ENCODE measurements at places on chromosomes 16 and 17. TPM values are rescaled to one million over a fixed set of nuclear protein-coding genes. Genes with fewer than 3 reads are reported as not detected.

DNA sequence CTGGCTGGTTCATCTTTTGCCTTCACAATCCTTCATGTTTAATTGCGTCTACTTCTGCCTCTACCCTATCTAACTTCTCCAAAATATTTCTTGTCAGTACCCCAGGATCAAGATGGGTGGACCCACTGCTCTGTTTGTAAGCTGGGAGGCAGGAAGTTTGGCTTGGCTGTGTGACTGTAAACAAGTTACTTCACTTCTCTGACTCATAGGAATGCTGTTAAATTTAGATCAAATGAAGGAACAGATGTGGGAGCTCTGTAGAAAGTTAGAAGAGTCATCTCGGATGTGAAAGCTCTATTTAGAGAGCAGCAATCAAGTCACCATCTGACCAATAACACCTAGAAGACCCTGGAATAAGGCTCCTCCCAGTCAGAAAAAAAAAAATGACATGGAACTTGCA, 55.2 kb upstream of the MRTFB start:
- DNase-seq = no peak

GRCh38 chr17:59825533-59826322, 67.0 kb downstream of the TUBD1 start:
- DNase-seq = no peak

DNA sequence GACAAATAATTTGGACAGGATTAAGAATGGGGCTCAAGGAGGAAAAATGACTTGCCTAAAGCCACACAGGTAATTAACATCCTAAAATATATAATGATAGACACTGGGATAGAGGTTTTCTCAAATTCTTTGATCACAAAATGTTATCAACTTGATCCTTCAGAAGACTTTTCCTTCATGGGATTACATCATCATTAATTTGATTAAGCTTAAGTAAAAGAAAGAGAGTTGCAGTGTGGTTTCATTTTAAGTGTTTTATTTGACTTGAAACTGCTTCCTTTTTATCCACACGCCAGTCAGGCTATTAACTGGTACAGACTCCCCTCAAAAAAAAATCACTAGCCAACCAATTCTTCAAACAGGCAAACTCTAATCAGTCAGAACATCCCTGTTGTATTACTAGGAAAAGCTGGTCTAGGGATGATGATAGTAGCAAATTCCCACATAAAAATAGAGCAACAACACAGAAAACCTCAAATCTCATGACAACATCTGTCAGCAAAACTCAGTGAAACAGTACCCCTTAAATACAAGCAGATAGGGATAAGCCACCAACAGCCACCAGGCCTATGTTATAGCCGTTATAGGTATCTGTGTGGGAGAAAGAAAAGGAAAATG, 32.5 kb downstream of the AKAP10 start:
- no peak for DNase-seq

GRCh38 chr17:41585301-41586056, 1.2 kb downstream of the KRT14 start:
- DNase-seq = no peak

GRCh38 chr17:68513932-68514331, 1.7 kb downstream of the PRKAR1A start:
- no peak for DNase-seq

GRCh38 chr16:11208916-11209665, 46.9 kb downstream of the SOCS1 start:
- DNase-seq = no peak

The SENP3 gene
- 34.7 TPM for total RNA-seq

The KCNH6 gene
- total RNA-seq = not detected

The ALDH3A1 gene
- 1.5 TPM for total RNA-seq

Data from urinary bladder (tissue), 4 donors.